ENCODE measurements at places on chromosomes 2 and 18.

- no peak for DNase-seq
Observed at GRCh38 chr2:25194576-25195122, 26.3 kb upstream of the POMC start.

DNA sequence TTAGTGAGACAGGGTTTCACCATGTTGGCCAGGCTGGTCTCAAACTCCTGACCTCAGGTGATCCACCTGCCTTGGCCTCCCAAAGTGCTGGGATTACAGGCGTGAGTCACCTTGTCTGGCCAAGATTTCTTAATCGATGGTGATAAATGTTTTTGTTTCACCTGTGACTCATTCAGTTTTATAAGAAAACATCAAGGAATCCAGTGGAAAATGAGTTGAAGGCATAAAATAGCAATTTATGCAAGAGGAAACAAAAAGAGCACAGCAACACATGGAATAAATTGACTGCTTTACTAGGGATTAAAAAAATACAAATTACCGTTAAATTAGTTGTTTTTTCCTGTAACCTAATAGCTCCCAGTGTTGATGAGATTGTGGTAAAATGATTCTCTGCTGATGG is 80.2 kb downstream of the CDK15 start:
- DNase-seq, result no peak

DNA sequence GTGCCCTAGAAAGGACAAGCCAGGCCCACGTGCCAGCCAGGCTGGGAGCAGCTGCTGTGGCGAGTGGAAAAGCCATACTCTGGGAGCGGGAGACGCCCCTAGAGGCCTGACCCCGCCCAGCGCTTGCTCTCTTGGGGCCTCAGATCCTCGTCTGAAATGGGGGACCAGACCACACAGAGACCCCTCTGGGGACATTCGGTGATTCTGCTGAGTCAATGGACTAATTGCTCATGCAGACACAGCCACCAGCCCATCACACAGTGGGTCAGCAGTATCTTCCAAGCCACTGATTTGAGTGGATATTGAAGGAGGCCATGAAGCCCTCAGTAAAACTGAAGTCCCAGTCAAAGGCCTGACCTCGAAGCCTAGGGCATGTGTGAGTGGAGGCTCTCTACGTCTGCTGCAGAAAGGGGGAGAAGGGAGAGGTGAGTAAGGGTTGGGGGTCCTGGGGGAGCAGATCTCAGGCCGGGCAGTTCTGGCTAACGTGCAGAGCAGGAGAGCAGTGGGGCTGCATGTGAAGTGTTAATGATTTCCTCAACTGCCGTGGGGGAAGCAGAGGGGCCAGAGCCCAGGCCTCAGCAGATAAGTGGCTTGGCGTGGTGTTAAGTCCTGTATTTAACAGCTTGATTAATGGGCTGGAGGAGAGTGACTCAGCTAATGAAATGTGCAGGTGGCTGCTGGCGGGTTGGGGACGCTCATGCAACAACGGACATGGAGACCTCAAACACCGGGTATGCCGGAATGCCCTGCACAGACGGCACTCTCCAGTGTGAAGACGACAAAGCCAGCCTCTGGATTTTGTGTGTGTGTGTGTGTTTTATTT is 104.4 kb upstream of the TWIST2 start:
- no peak for DNase-seq

GRCh38 chr2:36463365-36463764 is 107.8 kb downstream of the CRIM1 start:
- no peak for DNase-seq

DNA sequence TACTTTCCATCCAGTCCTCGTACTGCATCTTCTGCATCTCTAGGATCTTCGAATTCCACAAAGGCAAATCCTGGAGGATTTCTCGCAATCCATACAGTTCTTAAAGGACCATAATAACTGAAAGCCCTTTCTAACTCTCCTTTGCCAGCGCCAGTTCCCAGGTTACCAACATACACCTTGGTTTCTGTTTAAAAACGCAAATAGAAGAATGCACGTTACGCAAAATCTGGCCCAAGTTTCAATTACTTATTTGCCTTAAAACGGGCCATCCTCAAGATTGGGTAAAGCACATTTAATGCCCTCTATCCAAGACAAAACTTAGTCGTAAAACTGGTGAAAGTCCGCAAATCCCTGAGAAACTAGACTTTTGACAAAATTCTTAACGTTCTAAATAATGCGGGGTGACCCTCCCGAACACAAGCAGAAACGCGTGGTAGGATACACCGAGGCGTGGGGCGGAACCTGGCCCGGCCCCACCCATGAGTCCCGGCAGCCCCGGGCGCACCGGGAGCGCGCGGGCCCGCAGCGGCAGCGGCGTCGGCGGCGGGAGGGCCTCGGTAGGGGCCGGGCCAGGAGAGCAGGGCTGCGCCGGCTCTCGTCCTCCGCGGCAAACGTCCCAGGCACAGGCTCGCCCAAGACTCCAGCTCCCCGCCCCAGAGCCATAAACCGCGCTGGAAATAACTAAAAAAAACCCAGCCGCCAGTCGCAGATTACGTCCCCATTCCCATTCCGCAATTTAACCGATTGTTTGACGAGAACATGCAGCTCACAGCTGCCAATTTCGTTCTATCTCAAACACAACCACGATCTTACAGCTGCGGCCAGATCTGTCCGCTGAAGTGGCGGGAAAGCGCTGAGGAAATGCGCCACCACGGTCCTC is 910 bp downstream of the SRSF7 start:
- peak; percentile 64 for DNase-seq
